ENCODE measurements at places on chromosomes 3 and 15. TPM values are rescaled to one million over a fixed set of nuclear protein-coding genes. Genes with fewer than 3 reads are reported as not detected.

- DNase-seq = no peak
Measured at GRCh38 chr3:128041344-128041743, 10.9 kb upstream of the SEC61A1 start.

The CLCN2 gene
- 14.8 TPM for total RNA-seq

DNA sequence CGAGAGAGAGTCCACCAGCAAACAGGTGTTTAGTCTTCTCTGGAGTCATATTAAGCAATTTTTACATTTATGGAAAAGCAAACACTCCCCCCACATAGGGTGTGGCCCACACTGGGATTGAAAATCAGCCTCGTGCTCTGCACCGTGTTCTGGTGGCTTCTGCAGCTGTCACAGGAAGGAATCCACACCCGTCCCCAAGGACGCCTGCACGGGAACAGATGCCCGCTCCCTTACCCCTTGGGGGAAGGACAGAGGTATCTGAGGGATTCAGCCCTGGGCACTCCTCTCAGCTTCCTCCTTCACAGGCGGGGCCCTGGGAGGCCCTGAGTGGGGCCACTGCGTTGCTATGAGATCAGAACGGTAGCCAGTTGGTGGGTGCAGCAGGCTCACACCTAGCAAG, 27.8 kb downstream of the LIPC start:
- DNase-seq = no peak

GRCh38 chr3:18652781-18653180, 227.6 kb upstream of the SATB1 start:
- no peak for DNase-seq

GRCh38 chr3:47613722-47614121, 35.1 kb upstream of the CSPG5 start:
- no peak for DNase-seq

DNA sequence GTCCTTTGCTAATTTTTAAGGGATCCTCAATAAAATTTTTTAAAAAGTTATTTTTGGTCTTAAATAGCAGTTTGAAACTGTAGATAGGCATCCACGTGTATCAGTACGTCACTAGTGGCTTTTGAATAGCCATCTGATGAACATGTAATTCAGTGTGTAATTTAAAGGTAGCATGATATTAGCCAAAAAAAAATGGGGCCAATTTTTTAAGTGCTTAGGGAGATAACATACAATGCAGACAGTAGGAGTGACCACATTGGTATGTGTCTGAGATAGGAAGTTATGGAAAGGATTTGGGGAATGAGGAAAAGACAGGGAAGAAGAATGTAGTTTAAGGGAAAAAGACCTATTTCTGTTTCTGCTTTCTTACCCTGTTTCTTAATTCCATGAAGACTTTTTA, 2.5 kb downstream of the AP4E1 start:
- no peak for DNase-seq

DNA sequence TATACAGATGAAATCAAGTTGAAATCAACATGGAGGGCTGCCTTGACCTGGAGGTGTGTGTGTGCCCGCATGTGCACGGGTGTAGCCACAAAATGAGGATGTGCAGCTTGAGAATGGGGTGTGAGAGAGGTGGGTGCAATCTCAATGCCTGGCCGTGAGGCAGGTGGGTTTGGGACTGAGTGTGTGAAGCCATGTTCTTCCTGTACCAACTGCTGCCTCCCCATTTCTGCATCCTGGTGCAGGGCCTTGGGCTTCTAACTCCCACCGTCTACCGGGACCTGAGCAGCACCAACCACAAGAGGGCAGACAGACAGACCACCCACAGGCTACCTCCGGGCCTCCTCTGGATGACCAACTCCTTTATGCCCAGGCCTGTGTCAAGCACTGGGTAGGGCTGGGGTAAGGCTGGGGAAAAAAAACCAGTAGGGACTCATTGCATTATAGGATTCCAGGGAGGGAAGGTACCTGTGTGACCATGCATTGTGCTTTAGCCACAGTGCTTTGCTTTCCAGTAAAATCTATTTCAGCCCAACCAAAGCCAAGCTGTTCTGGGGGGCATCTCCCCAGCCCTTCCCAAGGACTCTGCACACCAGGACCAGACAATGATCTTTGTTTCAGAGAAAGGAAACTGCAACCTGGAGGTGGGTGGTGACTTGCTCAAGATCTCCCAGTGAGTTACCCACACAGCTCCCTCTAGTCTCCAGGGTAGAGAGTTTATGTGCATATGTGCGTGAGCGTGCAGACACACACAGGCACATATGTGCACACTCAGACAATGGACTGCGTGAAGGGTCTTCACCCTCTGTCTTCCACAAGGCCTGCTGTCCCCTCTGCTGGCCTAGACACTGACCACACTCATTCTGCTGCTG, 162.2 kb upstream of the TLE3 start:
- DNase-seq = no peak

DNA sequence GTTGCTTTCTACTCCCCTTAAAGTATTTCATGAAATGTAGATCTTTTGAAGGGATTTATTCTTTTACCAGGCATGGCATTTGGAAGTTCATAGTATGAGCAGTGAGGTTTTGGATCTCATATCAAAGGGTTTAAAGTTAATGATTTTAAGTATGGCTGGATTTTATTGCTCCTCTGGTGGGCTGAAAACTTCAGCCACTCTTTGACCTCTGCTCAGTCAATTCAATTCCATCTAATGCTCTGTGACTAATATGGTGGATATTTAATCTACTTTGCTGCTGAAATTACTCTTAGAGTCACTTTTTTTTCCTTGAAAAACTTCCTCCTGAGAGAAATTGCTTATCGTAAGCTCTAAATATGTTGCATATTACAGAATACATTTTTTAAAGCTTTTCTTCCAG, 218.6 kb downstream of the NR2F2 start:
- no peak for DNase-seq

DNA sequence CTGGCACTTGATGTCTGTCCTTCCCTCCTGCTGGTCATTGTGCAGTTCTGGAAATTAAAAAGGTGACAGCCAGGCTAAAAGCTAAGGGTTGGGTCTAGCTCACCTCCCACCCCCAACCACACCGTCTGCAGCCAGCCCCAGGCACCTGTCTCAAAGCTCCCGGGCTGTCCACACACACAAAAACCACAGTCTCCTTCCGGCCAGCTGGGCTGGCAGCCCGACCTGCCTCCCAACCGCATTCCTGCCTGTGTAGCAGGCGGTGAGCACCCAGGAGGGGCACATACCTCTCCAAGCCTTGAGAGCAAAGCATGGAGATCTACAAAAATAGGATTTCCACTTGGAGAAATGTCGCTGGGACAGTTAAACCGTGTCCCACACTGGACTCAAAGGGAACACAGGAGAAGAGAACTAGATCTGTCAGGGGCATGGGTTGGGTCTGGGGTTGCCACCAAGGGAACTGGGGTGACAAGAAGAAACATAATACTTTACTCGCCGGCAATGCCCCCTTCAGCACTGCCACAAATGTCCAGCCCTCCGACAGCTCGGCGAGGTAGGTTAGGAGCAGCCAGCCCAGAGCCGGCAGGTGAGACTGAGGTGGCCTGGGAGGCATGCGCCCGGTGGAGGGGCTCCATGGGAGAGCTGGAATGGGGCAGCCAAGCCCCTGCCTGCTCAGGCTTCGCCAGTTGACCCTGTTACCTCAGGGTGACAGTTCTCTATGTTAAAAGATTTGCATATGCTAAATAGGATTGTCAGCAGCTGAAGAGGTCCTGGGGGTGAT, 52.2 kb downstream of the EXOG start:
- DNase-seq = no peak

DNA sequence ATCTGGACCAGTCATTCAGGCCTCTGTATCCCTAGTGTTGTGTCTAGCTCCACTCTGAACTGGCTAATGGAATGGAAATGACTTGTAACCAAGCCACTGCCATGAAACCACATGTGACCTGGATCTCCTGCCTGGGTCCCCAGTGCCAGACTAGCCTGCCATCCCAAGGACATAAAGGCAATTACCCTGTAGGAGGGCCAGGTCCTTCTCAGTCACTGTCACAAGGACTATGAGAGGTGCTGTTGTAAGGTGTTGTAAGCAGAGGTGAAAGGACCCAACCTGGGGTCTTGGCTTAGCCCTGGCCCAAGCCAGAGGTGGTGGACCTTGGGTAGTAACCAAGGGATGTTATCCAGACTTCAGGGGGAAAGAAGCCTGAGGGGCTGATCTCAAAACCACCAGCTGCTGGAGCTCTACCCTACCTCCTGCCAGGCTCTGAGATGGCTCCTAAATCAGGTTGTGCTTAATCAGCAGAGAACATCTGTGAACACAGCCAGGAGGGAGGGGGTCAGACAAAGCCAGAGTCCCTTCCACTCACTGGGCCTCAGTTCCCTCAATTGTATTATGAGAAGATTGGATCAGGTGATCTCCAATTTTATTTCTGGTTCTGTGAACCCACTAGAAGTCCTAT, 15.7 kb upstream of the KLHL24 start:
- no peak for DNase-seq
